ENCODE measurements at places on chromosomes 2 and 18.

- no peak for DNase-seq
These were observed 568.1 kb upstream of the CRIM1 start for GRCh38 chr2:35787302-35788031.

- no peak for DNase-seq
These were observed 367.0 kb downstream of the STK39 start for GRCh38 chr2:167880415-167880814.

DNA sequence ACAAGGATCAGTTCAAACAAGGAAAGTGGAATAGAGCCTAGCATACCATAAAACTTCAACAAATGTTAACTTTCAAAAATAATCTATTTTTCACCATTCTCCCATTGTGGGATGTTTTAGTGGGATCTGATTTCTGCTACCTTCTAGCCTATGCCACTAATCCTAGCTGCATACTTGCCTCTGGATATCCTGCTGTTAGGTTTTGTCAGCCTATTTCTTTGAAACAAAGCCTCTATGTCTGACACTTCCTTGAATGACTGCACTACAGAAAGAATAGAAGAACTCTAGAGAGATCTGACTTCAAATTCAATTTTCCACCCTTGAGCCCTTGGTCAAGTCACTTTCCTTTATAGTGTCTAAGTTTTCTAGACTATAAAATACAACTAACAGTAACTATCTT lies 291.5 kb downstream of the PTH2R start:
- DNase-seq = no peak

- no peak for DNase-seq
These were observed 64.6 kb downstream of the MBD2 start for GRCh38 chr18:54159906-54160305.

DNA sequence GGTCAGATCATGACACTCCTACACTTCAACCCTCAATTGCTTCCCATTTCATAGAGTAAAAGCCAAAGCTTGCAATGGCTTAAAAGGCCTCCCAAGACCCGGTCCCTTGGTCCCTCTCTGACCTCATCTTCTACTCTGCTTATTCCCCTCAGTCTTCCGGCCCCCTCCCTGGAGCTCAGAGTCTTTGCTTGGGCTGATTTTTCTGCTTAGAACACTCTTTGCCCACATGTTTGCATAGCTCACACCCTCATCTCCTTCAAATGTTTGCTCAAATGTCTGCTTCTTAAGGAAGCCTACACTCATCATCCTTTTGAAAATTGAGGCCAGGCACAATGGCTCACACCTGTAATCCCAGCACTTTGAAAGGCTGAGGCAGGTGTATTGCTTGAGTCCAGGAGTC lies 65.6 kb upstream of the CAPN13 start:
- DNase-seq = no peak

- DNase-seq = no peak
These were observed 57.1 kb upstream of the TWIST2 start for GRCh38 chr2:238790833-238791230.

GRCh38 chr2:54741250-54741649 lies 17.8 kb downstream of the EML6 start:
- no peak for DNase-seq

DNA sequence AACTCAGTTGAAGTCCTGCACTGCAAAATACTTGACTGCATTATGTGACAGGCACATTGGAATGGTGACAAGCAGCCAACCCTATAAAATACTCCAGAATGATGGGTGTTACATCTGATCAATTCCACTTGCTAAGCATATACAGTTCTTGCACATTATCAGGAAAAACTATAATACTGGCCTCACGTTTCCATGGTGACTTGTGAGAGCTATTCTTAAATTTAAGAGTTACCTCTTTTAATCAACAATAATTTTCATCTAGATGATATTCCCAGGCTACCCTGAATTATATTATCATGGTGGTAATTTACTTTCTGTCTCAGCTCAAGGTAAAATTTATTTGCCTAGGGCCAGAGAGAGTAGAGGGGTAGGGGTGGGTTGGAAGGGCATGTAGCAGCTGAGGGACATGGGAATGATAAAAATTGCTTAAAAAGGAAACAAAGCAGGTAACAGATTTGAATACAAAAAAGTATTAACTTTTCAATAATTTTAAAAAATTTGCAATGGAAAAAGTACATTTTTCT lies 132.3 kb upstream of the PGAP1 start:
- no peak for DNase-seq

DNA sequence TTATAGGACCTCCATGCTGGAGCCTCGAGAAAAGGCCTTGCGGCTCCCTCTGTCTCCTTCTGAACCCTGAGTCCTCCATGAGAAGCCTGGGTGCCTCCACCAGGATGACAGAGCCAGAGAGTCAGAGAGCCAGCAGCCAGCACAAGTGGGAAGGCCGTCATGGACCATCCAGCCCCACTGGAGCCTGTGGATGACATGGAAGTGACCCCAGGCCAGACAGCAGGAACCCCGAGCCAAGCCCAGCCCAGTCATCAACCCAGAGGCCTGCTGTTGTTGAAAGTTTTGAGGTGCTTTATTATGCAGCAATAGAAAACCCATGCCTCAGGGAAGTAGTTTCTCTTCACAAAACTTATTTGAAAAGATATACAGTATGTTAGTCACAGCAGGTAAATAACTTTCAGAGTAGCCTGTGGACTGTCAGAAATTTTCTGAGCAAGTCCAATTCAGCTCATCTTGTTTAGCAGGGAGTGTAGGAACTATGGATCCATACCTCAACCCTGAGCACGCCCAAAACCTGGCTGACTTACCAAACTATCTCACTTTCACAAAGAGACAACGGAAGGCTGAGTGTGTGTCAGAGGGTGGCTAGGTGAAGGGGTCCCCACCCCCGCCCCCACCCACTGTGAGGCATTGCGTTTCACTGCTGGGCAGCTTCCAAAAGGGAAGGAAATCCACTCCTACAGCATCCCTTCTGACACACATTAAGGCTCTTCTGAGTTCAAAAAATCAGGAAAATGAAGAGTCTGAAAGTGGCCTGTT lies 79.9 kb upstream of the NDUFV2 start:
- no peak for DNase-seq

DNA sequence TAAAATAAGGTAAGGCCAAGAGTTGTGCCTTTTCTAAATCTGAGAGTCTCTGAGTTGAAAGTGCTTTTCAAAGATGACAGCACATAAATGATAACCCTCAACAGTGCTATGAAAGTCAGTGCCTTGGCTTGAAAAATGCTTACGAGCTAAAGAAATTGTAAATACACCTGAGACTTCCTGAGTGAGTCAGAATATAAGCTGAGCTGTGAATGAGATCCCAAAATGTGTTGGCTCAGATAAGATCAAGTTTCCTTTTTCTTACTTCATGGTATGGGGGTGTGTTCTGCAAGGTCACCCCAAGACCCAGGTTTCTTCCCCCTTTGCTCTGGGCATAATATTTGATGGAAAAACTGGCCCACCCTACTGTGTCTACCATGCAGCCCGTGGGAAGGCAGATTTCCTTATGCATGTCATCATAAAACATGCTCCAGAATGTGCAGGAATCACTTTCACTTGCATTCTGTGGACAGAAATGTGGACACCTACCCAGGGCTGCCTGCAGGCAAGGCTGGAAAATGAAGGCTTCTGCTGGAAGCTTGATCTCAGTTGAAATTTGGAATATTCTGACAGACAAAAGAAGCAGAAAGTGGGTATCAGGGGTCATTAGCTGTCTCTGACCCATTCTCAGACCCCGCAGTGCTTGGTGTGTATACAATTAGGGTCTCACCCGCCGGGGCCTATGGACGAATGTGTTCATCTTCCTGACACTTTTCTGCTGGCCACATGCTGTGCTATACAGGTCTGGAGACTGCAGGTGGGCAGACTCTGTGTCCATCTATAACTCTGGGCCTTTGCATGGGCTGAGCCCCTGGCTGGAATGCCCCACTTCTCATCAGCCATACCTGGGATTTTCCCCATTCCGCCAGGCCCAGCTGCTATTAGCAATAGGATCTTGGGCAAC lies 212.6 kb downstream of the SH3RF3 start:
- DNase-seq = no peak

GRCh38 chr2:200786423-200786822 lies 25.3 kb upstream of the BZW1 start:
- DNase-seq = no peak

GRCh38 chr2:137316075-137316474 lies 550.7 kb downstream of the THSD7B start:
- DNase-seq = no peak

DNA sequence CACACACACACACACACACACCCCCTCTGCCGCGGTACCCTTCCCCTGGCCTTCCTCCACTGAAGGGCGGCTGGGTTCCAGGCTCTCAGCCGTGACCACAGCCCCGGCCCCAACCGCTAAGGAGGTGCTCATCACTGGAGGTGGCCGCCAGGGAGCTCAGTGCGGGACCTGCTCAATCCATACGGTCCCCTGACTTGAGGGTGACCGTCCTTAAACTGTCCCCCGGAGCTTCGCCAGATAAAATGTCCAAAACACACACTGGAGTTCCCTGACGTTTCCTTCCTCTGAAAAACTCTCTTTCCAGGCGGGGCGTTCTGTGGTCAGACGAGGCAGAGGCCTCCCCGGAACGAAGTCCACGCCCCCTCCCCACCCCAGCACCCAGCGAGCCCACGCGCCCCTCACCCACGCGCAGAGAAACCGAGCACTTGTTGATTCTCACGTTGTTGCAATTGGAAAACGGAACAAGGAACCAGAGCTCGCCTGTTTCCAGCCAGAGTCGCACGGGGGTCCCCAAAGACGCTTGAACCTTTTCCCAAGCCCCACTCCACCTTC lies 1.4 kb downstream of the MBP start:
- no peak for DNase-seq

- DNase-seq = no peak
These were observed 7.9 kb upstream of the NDUFV2 start for GRCh38 chr18:9094307-9095226.

DNA sequence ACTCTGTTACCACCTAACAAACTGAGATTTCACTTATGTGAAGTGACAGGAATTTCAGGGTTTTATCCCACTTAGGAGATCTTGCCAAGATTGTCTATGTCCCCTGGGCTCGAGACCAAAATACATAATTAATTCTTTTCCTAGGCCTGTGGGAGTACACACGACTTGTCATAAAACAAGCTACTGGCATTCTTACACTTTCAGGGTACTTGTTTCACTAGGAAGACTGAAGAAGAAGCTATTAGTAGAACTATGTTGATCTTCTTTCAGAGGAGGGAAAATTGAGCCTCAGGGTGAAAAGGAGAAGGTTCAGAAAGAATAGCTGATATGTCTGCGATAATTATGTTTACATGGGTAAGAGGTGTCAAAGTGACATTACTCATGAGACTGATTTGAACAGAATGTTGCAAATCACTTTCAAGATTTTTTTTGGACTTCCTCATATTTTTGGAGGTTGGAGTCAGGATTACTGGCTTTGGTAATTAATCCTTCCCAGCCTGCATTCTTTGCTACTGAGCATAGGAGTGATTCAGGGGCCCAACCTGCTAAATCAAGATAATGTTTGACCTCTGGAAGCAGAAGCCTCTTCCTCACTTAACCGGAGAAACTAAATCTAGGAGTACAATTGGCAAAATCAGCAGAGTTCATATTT lies 240.0 kb upstream of the NT5C1B start:
- no peak for DNase-seq

- DNase-seq = no peak
These were observed 28.9 kb upstream of the SEMA4C start for GRCh38 chr2:96898641-96899412.

DNA sequence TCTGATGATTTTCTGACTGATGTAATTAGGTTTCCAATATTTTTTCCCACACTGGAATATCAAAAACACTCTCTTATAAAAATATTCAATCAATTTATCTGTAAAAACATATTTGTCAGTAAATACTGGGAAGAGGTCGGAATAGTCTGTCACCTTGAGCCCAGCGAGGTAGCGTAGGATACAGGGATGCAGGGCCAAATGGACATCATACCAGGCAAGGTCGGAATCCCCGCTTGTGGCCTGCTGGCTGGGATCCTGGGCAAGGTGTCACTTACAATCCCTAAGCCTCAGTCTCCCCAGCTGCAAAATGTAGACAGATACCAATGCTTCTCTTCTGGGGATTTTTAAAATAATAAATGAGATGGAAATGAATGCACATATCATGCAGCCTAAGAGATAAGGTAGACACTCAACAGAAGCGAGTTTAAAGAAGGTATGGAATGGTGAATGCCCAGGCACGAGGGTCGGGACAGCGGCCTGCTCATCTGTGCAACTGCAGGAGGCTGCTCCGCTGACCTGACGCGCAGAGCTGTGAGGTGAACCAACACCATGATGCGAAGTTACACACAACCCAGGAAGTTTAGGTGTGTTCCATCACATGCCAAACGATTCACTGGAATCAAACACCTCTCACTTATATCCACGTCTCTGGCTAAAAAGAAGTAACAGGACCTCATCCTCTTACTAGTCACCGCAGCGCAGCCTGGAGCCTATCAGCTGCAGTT lies 98.2 kb downstream of the EIPR1 start:
- no peak for DNase-seq

DNA sequence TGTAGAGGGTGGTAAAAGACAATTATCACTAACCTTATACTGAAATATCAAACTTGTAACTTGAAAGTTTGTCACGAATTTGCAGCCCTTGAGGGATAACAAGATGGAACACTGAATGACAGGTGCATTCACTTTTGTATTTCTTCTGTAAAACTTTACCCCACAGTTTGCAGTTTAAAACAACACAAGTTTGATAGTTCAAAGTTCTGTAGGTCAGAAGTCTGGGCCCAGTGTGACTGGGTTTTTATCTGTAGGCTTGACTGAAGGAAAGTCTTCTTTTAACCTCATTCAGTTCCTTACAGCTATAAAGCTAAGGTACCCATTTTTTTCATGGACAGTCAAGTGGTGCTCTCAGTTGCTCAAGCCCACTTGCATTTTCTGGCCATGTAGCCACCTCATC lies 257.1 kb upstream of the NRXN1 start:
- no peak for DNase-seq

GRCh38 chr2:22037274-22037673 lies 913.5 kb downstream of the TDRD15 start:
- DNase-seq = no peak

DNA sequence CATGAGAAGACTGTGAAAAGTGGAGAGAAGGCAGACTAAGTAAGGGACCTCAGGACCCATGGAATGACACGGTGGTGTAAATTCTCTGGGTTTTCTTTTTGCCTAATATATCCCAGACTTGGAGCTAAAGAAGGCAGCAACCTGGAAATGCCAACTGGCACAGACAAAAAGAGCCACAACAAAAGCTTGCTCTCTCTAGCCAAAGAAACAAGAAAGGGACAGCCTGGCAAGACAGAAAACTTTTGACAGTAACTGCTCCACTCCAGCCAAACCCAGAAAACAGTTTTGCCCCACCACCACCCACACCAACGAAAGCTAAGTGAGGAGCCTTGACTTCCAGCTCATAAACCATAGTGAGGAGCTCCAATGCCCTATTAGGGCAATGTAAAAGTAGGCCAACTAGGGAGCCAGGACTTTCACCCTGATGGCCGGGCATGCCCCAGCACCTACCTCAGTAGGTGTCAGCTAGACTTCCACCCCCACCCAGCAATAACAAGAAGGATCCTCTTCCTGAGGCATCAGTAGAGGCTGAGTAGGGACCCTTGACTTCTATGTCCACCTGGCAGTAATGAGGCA lies 35.5 kb downstream of the PELI1 start:
- no peak for DNase-seq

Measured in RWPE2 (cell line).